PC-9 (cell line): ENCODE measurements at places on chromosomes 13 and 19. TPM values are rescaled to one million over a fixed set of nuclear protein-coding genes. Genes with fewer than 3 reads are reported as not detected.

Gene IGFL4
- total RNA-seq: not detected in 2 replicates

DNA sequence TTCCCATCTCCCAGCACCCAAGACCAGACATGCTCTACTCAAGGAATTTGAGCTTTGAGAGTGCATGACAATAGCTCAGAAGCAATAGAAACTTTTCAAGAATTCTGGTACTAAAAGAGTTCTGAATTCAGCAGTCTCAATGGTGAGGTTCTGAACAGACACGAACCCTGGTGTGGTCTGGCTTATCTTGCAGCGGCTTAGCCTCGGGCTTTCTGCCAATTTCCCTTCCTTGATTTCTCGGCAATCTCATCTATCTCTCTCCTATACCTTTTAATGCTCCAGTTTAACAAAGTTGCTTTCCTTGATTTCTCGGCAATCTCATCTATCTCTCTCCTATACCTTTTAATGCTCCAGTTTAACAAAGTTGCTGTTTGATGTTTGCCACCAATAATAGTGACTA is 174.6 kb downstream of the SPRY2 start:
- no peak overlapping the region for H3K4me3 ChIP-seq
- H3K4me1 ChIP-seq: peaks cover 10% of the 10 kb centered on the region
- no peak for DNase-seq
- no peak overlapping the region for H3K27ac ChIP-seq
- H3K27me3 ChIP-seq: no peaks in the 10 kb centered on the region

Gene GJA3
- total RNA-seq: 0.15 TPM in 1 of 2 replicates, not detected in the other

DNA sequence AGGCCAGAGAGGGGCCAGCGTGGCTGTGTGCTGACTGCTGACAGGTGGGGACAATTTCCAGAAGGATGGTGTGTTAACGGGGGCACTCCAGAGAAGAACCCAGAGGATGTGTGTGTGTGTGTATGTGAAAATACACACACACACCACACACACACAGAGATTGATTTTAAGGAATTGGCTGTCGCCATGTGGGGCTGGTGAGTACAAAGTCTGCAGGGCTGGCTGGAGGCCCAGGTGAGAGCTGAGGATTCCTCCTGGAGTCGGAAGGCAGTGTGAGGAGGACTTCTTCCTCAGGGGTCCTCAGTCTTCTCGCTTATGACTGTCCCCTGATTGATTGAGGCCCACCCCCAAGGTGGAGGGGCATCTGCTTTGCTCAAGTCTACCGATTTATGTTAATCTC is 7.6 kb upstream of the GJB6 start:
- no peak overlapping the region for H3K4me3 ChIP-seq
- no peaks in the 10 kb centered on the region for H3K4me1 ChIP-seq
- no peaks in the 10 kb centered on the region for H3K27me3 ChIP-seq
- H3K36me3 ChIP-seq: no peaks in the 10 kb centered on the region
- H3K27ac ChIP-seq: no peak overlapping the region

DNA sequence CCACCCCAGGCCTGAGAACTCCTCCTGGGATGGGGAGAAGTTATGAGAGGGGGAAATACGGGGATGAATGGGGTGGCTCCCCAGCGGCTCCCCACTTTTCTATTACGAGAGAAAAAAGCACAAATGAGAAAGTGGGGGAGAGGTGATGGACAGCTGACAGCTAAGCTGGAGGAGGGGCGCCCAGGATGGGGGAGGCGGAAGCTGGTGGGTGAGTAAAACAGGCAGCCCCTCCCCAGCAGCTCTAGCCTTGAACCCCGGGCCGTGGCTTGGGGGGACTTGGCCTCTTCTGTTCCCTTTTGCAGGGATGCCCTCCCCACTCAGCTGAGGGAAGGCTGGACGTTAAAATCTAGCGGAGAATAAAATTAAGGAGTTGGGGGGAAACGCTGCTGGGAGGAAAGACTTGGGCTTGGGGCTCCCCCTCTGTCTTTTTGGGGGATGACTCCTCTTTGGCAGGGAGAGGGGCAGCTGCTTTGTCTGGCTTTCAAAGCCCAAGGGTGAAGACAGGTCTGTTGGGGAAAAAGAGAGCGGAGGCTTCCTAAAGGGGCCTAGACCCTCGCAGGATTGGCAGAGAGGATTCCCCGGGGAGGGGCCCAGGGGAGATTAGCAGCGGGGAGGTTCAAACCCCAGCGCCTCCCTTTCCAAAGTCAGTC is 1.4 kb upstream of the SAMD1 start:
- H3K27ac ChIP-seq: no peak overlapping the region
- H3K27me3 ChIP-seq: no peaks in the 10 kb centered on the region
- H3K4me3 ChIP-seq: peak overlapping the region; percentile 98
- no peak for DNase-seq
- no peaks in the 10 kb centered on the region; the same call in 1 of the 2 replicates for H3K36me3 ChIP-seq

DNA sequence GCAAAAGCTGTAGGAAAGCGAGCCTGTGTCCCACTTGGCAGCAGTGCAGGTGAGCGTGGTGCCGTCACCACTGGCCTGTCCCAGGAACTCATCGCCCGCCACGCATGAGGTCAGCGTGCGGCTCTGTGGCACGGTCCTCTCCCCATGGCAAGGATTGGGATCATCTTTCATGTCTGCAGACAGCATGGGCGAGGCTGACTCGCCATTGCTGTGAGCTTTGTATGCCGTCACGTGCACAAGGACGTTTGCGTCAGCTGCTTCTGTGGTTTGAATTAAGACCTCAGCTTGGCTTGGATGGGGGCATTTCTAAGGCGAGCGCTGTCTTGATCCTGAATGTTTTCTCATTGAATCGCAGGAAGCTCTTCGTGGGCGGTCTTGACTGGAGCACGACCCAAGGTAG is 9.8 kb downstream of the DAZAP1 start:
- no peaks in the 10 kb centered on the region for H3K27me3 ChIP-seq
- no peaks in the 10 kb centered on the region for H3K36me3 ChIP-seq
- H3K4me3 ChIP-seq: no peak overlapping the region
- DNase-seq: no peak
- H3K27ac ChIP-seq: no peak overlapping the region

GRCh38 chr19:28074773-28075172 is 1138.2 kb downstream of the UQCRFS1 start:
- no peak overlapping the region for H3K27ac ChIP-seq
- no peaks in the 10 kb centered on the region for H3K4me1 ChIP-seq
- no peaks in the 10 kb centered on the region for H3K36me3 ChIP-seq
- no peak for DNase-seq
- no peak overlapping the region for H3K4me3 ChIP-seq

- H3K27ac ChIP-seq: no peak overlapping the region
- H3K4me3 ChIP-seq: no peak overlapping the region
Observed at GRCh38 chr19:44623626-44624025, 10.3 kb downstream of the IGSF23 start.

GRCh38 chr19:56838909-56839651 is 1.4 kb downstream of the PEG3 start:
- H3K4me1 ChIP-seq: no peaks in the 10 kb centered on the region
- no peak for DNase-seq
- no peak overlapping the region for H3K4me3 ChIP-seq
- H3K27ac ChIP-seq: no peak overlapping the region
- H3K27me3 ChIP-seq: no peaks in the 10 kb centered on the region
- no peaks in the 10 kb centered on the region for H3K36me3 ChIP-seq

DNA sequence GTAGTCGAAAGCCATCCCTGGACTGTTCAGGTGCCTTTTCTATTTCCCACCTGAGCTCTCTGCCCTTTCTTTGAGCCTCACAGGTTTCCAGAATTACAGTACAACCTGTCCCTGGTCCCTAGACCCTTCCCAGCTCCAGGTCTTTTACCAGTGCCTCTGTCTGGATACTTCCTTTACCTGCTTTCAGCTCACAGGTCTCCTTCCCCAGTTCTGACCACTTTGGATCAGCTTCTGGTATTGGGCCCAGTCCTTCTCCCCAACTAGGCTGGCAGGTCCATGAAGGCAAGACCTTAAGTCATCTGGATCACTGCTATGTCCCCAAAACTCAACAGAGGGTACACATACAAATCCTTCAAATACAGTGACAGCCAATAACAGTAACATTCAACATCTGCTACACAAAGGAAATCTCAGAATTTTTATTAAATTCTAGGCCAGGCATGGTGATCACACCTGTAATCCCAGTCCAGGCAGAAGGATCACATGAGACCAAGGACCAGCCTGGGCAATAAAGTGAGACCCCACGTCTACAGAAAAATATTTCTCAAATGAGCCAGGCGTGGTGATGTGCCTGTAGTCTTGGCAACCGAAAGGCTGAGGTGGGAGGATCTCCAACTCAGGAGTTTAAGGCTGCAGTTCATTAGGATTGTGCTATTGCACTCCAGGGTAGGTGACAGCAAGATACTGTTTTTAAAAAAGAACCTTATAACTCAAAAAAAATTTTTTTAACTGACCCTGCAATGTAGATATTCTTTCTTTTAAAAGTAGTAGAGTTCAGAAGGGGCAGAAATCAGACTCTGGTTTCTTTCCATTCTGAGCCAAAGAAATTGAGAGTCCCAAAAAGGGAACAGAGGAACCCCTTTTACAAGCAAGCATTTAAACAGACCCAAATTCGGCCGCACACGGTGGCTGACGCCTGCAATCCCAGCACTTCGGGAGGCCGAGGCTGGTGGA is 1.3 kb downstream of the RPS16 start:
- no peak for DNase-seq
- peak overlapping the region; percentile 91 for H3K4me3 ChIP-seq
- H3K27me3 ChIP-seq: no peaks in the 10 kb centered on the region
- peaks cover 62% of the 10 kb centered on the region for H3K4me1 ChIP-seq
- peak overlapping the region; percentile 97 for H3K27ac ChIP-seq

GRCh38 chr13:51270623-51271415 is 48.6 kb downstream of the FAM124A start:
- H3K4me3 ChIP-seq: no peak overlapping the region
- no peaks in the 10 kb centered on the region for H3K4me1 ChIP-seq
- H3K27ac ChIP-seq: no peak overlapping the region
- no peak for DNase-seq

DNA sequence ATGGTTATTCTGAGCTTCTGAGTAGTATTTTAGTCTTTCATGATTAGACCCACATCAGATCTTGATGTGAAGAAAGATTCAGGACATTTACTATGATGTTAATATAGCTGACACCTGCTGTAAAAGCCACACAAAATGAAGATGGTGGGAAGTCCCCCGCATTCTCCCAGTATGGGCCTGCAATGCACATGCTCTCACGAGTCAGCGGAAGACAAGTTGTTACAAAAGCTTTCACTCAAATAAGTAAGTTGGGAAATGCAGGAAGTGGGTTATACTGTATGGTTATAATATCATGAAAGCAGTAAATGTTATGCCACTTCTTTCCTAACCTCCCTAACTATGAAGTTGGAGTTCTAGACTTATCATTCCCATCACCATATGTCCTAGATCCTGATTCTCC is 171.9 kb downstream of the KLF5 start:
- no peak for DNase-seq
- H3K27me3 ChIP-seq: no peaks in the 10 kb centered on the region
- no peak overlapping the region for H3K27ac ChIP-seq
- no peak overlapping the region for H3K4me3 ChIP-seq

GRCh38 chr13:75554981-75555380 is 5.4 kb downstream of the UCHL3 start:
- H3K36me3 ChIP-seq: peaks cover 30% of the 10 kb centered on the region
- DNase-seq: no peak
- H3K27ac ChIP-seq: no peak overlapping the region
- H3K4me1 ChIP-seq: peaks cover 25% of the 10 kb centered on the region
- H3K27me3 ChIP-seq: no peaks in the 10 kb centered on the region
- H3K4me3 ChIP-seq: no peak overlapping the region

GRCh38 chr19:10718205-10719196 is 622 bp downstream of the DNM2 start:
- peak; percentile 54 for DNase-seq
- no peak overlapping the region for H3K27ac ChIP-seq
- H3K4me3 ChIP-seq: peak overlapping the region; percentile 95
- no peaks in the 10 kb centered on the region for H3K27me3 ChIP-seq
- peaks cover 12% of the 10 kb centered on the region for H3K4me1 ChIP-seq

DNA sequence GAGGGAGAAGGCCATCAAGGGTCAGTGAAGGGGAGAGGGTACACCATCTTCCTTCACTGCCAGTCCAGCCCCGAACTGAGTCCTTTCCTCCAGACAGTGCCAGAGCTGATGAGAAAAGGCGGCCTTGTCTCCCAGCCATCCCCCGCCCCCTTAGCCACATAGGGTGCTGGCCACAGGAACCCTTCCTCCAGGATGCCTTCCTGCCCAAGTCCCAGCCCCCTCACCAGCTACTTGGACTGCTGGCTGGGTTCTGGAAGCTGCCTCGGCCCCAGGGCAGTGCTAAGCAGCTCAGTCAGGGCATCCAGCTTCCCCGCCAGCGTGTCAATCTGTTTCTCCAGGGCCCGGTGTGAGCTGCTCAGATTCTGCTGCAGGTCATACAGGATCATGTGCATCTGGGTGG is 12.6 kb upstream of the SMG9 start:
- peak overlapping the region; percentile 88 for H3K27ac ChIP-seq
- DNase-seq: no peak
- peaks cover 14% of the 10 kb centered on the region; the same call in 1 of the 2 replicates for H3K36me3 ChIP-seq
- peaks cover 39% of the 10 kb centered on the region for H3K4me1 ChIP-seq
- no peaks in the 10 kb centered on the region for H3K27me3 ChIP-seq

GRCh38 chr13:73832825-73833224 is 301.4 kb downstream of the KLF12 start:
- H3K36me3 ChIP-seq: no peaks in the 10 kb centered on the region
- no peak overlapping the region for H3K27ac ChIP-seq
- H3K4me3 ChIP-seq: no peak overlapping the region
- H3K4me1 ChIP-seq: no peaks in the 10 kb centered on the region

DNA sequence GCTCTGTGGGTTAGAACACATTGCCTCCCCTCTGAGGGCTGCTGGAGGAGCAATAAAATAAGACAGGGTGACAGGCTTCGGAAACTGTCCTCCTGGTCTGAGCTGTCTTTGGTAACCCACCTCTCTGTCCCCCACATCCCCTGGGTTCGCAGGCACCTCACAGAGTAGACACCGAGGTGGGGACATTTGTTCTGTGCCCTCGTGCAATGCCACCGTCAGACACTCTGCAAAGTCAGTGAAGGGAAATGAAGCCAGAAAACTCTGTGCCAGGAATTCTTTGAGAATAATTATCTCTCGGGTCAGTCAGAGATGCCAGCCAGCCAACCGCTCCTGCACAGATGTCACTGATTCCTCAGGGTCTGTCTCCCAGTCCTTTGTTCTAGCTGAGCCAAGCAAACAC is 493.6 kb downstream of the FOXO1 start:
- no peak for DNase-seq
- H3K27me3 ChIP-seq: no peaks in the 10 kb centered on the region
- no peaks in the 10 kb centered on the region for H3K36me3 ChIP-seq
- H3K4me1 ChIP-seq: 0 out of 2 replicates have a peak, but pooled peaks cover 5% of the 10 kb centered on the region

Gene KLHL1
- total RNA-seq: not detected in 2 replicates

DNA sequence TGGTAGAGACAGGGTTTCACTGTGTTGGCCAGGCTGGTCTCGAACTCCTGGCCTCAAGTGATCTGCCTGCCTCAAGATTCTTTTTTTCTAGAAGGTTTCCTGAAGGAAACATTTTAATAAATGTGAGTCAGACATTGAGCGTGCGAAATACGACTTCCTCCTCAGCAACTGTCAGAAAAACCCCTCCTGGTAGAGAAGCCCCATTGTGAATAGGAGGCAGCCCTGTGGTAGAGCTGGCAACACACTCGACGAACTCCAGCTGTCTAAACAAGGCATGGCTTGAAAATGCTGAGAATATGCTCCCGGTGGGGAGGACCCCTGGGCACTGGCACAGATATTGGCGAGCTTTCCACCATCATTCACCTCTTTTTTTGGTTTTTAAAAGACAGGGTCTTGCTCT is 9.8 kb downstream of the ZNF333 start:
- no peaks in the 10 kb centered on the region for H3K4me1 ChIP-seq
- 0 out of 2 replicates have a peak, but pooled peaks cover 4% of the 10 kb centered on the region for H3K36me3 ChIP-seq
- H3K27ac ChIP-seq: no peak overlapping the region
- DNase-seq: no peak
- H3K27me3 ChIP-seq: no peaks in the 10 kb centered on the region
- no peak overlapping the region for H3K4me3 ChIP-seq

- no peaks in the 10 kb centered on the region for H3K4me1 ChIP-seq
- no peak overlapping the region for H3K27ac ChIP-seq
- H3K27me3 ChIP-seq: no peaks in the 10 kb centered on the region
- H3K36me3 ChIP-seq: no peaks in the 10 kb centered on the region
- no peak overlapping the region for H3K4me3 ChIP-seq
- DNase-seq: no peak
Observed at GRCh38 chr19:47699360-47699917, 13.8 kb upstream of the EHD2 start.

Gene ATP4B
- not detected in 2 replicates for total RNA-seq
